ENCODE measurements at places on chromosomes 6 and 20. TPM values are rescaled to one million over a fixed set of nuclear protein-coding genes. Genes with fewer than 3 reads are reported as not detected.

The BPIFB1 gene
- 0.23 TPM for total RNA-seq

The GNAS-AS1 gene
- 1.5 TPM for total RNA-seq

The NCOA7 gene
- 94.3 TPM for total RNA-seq

The TMEM14C gene
- 99.5 TPM for total RNA-seq

The FRK gene
- total RNA-seq, result 8.5 TPM

The MUC22 gene
- total RNA-seq, result 0.20 TPM

The CPXM1 gene
- 8.1 TPM for total RNA-seq

The HLA-DRA gene
- 1,058 TPM for total RNA-seq

The C6orf58 gene
- not detected for total RNA-seq

- H3K4me3 ChIP-seq, result no peak overlapping the region
- H3K27ac ChIP-seq, result no peak overlapping the region
- DNase-seq, result peak; percentile 70
- H3K4me1 ChIP-seq, result peaks cover 24% of the 10 kb centered on the region
- H3K36me3 ChIP-seq, result no peaks in the 10 kb centered on the region
- H3K27me3 ChIP-seq, result no peaks in the 10 kb centered on the region
Observed at GRCh38 chr20:56433880-56434255, 21.8 kb downstream of the CASS4 start.

GRCh38 chr6:7262746-7263518 lies 50.1 kb downstream of the SSR1 start:
- H3K27ac ChIP-seq, result no peak overlapping the region
- no peaks in the 10 kb centered on the region for H3K27me3 ChIP-seq
- H3K36me3 ChIP-seq, result no peaks in the 10 kb centered on the region

DNA sequence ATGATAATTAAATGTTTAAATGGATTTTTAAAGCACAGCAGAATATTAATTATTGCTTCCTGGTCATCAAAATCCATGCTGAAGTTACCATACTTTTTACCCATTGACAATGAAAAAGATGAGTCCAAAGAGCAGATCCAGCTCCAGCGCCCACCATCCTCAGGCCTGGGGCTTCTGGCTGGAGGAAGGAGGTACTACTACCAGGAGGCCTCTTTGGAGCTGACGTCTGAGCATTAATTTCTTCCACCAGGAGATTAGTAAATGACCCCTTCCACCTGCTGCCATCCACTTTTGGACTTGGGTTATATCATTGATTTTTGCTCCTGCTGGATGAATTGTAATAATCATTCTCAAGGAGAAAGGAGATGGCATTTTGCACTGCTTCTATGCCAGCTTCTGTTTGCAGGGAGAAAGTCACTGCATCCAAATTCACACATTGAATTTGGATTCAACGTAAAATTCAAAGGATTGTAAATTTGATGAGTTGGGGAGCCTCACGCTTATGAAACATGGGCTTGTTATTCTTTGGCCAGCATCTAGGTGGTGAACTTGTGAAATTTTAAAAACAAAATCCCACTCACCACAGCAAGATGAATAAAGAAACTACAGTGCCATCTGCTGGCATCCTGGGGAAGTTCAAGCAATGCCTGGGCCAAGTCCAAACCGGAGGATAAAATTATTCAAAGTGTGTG lies 121.8 kb downstream of the SASH1 start:
- peaks cover 11% of the 10 kb centered on the region for H3K4me1 ChIP-seq
- H3K36me3 ChIP-seq, result no peaks in the 10 kb centered on the region
- no peak overlapping the region for H3K4me3 ChIP-seq
- H3K27ac ChIP-seq, result peak overlapping the region; percentile 31
- peak; percentile 83 for DNase-seq

GRCh38 chr20:20691477-20692235 lies 20.8 kb downstream of the RALGAPA2 start:
- peak overlapping the region; percentile 34 for H3K27ac ChIP-seq
- H3K27me3 ChIP-seq, result no peaks in the 10 kb centered on the region
- no peak for DNase-seq
- H3K4me3 ChIP-seq, result no peak overlapping the region
- no peaks in the 10 kb centered on the region for H3K36me3 ChIP-seq

GRCh38 chr20:39825524-39825923 lies 863.4 kb downstream of the DHX35 start:
- no peak for DNase-seq
- no peaks in the 10 kb centered on the region for H3K4me1 ChIP-seq
- no peaks in the 10 kb centered on the region for H3K36me3 ChIP-seq
- H3K27ac ChIP-seq, result no peak overlapping the region

GRCh38 chr20:59821788-59822187 lies 111.6 kb downstream of the SYCP2 start:
- H3K4me1 ChIP-seq, result no peaks in the 10 kb centered on the region
- DNase-seq, result no peak
- H3K36me3 ChIP-seq, result no peaks in the 10 kb centered on the region
- no peak overlapping the region for H3K4me3 ChIP-seq
- H3K27ac ChIP-seq, result no peak overlapping the region

DNA sequence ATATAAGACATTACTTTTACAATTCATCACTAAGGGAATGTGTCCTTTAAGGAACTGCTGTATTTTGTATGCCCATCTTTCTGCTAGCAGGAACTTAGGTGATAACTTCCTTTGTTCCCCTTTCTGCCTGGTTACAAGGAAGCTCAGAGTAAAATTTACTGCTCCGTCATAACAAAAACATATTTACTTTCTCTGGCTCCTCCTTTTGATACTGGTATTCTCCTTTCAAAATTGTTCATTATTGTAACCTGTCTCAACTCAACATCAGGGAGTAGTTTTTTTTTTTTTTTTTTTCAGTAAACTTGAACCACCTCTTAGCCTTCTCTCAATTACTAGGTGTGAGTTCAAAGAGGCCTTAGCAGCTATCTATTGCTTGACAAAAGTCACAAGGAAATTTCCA lies 37.1 kb downstream of the RIPOR2 start:
- no peak overlapping the region for H3K4me3 ChIP-seq
- peaks cover 35% of the 10 kb centered on the region for H3K4me1 ChIP-seq
- no peaks in the 10 kb centered on the region for H3K27me3 ChIP-seq
- peaks cover 9% of the 10 kb centered on the region for H3K36me3 ChIP-seq

DNA sequence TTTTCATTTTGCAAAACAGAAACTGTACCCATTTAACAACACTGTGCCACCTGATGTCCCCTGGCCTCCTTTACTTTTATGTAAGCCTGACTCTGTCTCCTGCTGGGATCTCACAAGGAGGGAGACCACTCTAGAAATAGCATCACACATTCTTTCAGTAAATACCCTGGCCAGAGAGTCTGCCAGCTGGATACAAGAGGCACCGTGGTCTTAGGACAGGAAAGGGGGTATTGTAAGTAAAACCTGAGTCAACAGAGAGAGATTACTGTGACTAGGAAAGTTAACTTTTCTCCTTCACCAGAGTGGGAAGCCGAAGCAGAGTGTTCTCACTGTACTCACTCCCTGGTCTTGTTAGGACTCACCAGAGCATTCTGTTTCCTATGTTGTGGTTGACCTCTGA lies 27.8 kb downstream of the CMTR1 start:
- no peaks in the 10 kb centered on the region for H3K27me3 ChIP-seq
- no peaks in the 10 kb centered on the region for H3K4me1 ChIP-seq
- no peak overlapping the region for H3K27ac ChIP-seq
- DNase-seq, result no peak
- no peak overlapping the region for H3K4me3 ChIP-seq

DNA sequence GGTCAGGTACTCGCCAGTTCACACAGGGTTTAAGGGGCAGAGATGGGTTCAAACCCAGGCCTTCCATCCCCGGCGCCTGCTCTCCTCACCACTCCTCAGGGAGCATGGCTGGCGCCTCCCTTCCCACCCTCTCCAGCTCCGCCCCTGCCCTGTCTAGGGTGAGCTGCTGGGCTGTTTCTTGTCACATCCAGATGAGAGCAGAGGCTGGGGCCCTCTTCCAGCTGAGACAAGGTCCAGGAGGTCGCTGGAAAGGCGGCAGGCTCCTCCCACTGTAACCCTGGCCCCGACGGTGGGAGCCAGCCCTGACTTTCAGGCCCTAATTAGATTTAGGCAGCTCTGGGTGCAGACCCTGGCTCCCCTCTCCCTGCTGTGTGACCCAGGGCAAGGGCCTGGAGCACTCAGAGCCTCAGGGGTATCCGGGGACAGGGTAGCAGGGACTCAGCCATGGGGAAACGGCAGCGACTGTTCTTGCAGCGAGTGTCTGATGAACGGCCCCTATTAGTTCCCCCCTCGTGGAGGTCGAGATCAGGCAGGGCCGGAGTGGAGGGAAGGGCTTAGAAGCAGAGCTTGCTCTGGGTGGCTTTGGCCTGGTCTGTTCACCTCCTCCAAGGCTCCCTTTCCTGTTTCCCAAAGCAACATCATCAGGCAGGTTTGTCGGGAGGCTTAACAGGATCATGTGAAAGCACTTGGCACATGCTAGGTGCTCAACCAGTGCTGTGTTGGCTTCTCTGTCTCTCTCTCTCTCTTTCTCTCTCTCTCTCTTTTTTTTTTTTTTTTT lies 33.4 kb downstream of the SNAI1 start:
- H3K27me3 ChIP-seq, result no peaks in the 10 kb centered on the region
- peaks cover 6% of the 10 kb centered on the region for H3K4me1 ChIP-seq
- no peak overlapping the region for H3K27ac ChIP-seq
- DNase-seq, result no peak
- H3K36me3 ChIP-seq, result no peaks in the 10 kb centered on the region
- no peak overlapping the region for H3K4me3 ChIP-seq

GRCh38 chr6:56040889-56041301 lies 165.5 kb upstream of the BMP5 start:
- no peaks in the 10 kb centered on the region for H3K27me3 ChIP-seq
- peak overlapping the region; percentile 20 for H3K27ac ChIP-seq
- DNase-seq, result no peak
- no peak overlapping the region for H3K4me3 ChIP-seq
- no peaks in the 10 kb centered on the region for H3K36me3 ChIP-seq

DNA sequence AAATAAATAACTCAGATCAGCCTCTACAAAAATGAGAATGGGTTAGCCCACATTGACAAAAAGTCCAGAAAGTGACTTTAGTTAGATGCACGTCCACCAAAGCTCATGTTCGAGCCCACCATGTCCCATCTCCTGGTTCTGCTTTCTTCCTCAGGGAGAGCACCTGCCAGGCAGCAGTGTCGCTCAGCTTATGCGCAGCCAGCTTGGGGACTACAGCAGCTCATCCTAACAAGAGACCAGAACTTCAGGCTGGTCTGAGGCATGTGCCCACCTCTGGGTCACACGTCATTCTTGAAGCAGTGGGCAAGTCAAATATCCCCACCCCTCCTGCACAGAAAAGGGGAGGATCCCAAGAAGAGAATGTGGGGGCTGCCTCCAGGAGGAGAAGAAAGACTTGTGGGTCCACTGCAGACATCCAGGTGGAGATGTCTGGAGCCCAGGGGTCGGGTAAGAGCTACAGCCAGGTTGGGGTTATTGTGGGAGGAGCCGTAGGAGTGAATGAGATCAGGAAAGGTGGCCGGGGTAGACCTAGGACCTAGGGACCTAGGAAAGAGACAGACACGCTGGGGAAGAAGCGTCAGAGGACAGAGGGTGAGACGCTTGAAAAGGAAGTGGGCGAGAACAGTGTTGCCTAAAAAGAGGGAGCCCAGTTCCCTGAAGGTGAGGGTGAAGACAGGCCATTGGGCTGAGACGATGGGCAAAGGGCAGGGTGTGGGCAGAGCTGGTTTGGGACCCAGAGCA lies 52.5 kb downstream of the SSR1 start:
- DNase-seq, result no peak
- H3K27me3 ChIP-seq, result no peaks in the 10 kb centered on the region

DNA sequence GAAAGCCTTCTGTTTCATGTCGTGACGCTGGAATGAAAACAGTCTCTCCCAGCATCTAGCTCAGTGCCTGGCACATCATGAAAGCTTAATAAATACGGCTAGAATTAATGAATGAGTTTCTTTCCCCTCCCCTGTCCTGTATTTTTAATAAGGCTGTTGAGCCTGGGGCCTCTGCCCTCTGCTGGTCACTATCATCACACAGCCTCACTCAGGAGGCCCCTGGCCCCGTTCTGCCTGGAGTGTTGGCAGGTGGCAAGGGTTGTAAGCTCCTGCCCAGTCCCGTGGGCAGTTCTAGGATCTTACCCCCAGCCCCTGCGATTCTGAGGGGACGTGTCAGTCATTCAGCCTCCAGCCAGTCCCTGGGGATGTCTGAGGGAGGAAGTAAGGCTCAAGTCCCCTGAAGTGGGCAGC lies 41.4 kb downstream of the PHACTR3 start:
- H3K4me1 ChIP-seq, result no peaks in the 10 kb centered on the region
- H3K4me3 ChIP-seq, result no peak overlapping the region
- no peaks in the 10 kb centered on the region for H3K36me3 ChIP-seq
- no peak for DNase-seq
- peaks cover 16% of the 10 kb centered on the region for H3K27me3 ChIP-seq

DNA sequence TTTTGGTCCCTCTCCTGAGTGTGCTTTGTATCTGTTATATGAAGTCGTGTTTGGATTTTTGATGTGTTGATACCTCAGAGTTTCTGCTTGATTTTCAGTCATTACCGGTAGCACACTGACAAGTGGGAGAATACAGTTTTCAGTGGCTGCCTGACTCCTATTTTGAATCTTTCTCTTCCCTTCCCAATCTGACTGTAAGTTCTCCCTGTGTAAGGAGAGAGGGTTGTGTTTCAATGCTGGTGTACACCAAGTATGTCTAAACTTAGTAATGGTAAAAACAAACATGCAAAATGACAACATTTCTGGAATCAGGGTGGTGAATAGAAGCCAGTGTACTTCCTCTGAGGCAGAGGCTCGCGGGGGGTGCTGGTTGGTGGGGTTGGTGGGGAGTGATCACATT lies 103.4 kb downstream of the HIVEP1 start:
- H3K27me3 ChIP-seq, result no peaks in the 10 kb centered on the region
- no peak overlapping the region for H3K27ac ChIP-seq
- H3K36me3 ChIP-seq, result no peaks in the 10 kb centered on the region

GRCh38 chr6:3350252-3350796 lies 91.6 kb downstream of the PSMG4 start:
- no peaks in the 10 kb centered on the region for H3K36me3 ChIP-seq
- DNase-seq, result no peak
- no peaks in the 10 kb centered on the region for H3K27me3 ChIP-seq
- H3K4me1 ChIP-seq, result peaks cover 11% of the 10 kb centered on the region
- no peak overlapping the region for H3K27ac ChIP-seq

GRCh38 chr6:164150232-164150631 lies 735.7 kb downstream of the QKI start:
- no peaks in the 10 kb centered on the region for H3K36me3 ChIP-seq
- H3K27me3 ChIP-seq, result no peaks in the 10 kb centered on the region
- no peak overlapping the region for H3K4me3 ChIP-seq
- DNase-seq, result no peak
- H3K4me1 ChIP-seq, result no peaks in the 10 kb centered on the region

GRCh38 chr6:105429676-105430075 lies 26.8 kb upstream of the PREP start:
- no peak overlapping the region for H3K27ac ChIP-seq
- no peaks in the 10 kb centered on the region for H3K36me3 ChIP-seq
- H3K4me3 ChIP-seq, result no peak overlapping the region
- no peak for DNase-seq

GRCh38 chr6:113160306-113161017 lies 696.7 kb upstream of the MARCKS start:
- no peak for DNase-seq
- no peaks in the 10 kb centered on the region for H3K36me3 ChIP-seq
- no peaks in the 10 kb centered on the region for H3K4me1 ChIP-seq
- no peak overlapping the region for H3K27ac ChIP-seq
- no peaks in the 10 kb centered on the region for H3K27me3 ChIP-seq
- no peak overlapping the region for H3K4me3 ChIP-seq

GRCh38 chr6:16760516-16761470 lies at the start of gene ATXN1:
Gene ATXN1 (minus strand): TSS chr6:16761460.
- peak within 1 kb of the TSS; percentile 70 for H3K4me3 ChIP-seq
- DNase-seq, result no peak
- H3K36me3 ChIP-seq, result no peaks in the 10 kb centered on the region
- H3K27ac ChIP-seq, result peak within 1 kb of the TSS; percentile 99
- H3K4me1 ChIP-seq, result peaks cover 71% of the 10 kb centered on the region

GRCh38 chr20:12171923-12172524 lies 254.3 kb downstream of the BTBD3 start:
- H3K27me3 ChIP-seq, result no peaks in the 10 kb centered on the region
- H3K27ac ChIP-seq, result no peak overlapping the region
- no peaks in the 10 kb centered on the region for H3K4me1 ChIP-seq
- no peak overlapping the region for H3K4me3 ChIP-seq
- no peaks in the 10 kb centered on the region for H3K36me3 ChIP-seq
